ENCODE measurements at places on chromosomes 1 and 21. TPM values are rescaled to one million over a fixed set of nuclear protein-coding genes. Genes with fewer than 3 reads are reported as not detected.

GRCh38 chr1:92990828-92991227 is 29.6 kb upstream of the DIPK1A start:
- no peak for DNase-seq
- no peaks in the 10 kb centered on the region for H3K4me1 ChIP-seq
- H3K27me3 ChIP-seq: no peaks in the 10 kb centered on the region

GRCh38 chr1:51969038-51969705 is 21.3 kb downstream of the RAB3B start:
- no peak overlapping the region for H3K27ac ChIP-seq
- no peak for DNase-seq
- H3K4me3 ChIP-seq: no peak overlapping the region

DNA sequence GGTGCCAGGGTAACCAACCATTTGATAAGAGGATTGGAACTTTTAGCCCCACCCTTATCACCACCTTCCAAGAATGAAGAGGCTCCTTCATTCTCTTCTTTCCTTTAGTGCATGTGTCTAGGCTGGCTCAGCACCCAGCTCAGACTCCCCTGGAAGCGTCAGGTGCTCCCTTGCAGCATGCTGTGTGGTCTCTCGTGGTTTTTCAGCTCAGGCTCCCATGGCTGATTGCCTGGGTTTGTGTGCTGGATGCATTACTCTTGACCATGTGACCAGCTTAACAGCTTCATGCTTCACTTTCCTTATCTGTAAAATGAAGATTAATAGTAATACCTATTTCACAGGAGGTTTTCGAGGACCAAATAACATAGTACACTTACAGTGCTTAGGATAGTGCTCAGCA is 198.4 kb downstream of the HHAT start:
- H3K27ac ChIP-seq: no peak overlapping the region
- no peak overlapping the region for H3K4me3 ChIP-seq
- DNase-seq: no peak
- no peaks in the 10 kb centered on the region for H3K27me3 ChIP-seq

- H3K27me3 ChIP-seq: no peaks in the 10 kb centered on the region
- H3K4me1 ChIP-seq: peaks cover 4% of the 10 kb centered on the region
- DNase-seq: no peak
Measured at GRCh38 chr1:67771749-67772148, 61.5 kb downstream of the GNG12 start.

DNA sequence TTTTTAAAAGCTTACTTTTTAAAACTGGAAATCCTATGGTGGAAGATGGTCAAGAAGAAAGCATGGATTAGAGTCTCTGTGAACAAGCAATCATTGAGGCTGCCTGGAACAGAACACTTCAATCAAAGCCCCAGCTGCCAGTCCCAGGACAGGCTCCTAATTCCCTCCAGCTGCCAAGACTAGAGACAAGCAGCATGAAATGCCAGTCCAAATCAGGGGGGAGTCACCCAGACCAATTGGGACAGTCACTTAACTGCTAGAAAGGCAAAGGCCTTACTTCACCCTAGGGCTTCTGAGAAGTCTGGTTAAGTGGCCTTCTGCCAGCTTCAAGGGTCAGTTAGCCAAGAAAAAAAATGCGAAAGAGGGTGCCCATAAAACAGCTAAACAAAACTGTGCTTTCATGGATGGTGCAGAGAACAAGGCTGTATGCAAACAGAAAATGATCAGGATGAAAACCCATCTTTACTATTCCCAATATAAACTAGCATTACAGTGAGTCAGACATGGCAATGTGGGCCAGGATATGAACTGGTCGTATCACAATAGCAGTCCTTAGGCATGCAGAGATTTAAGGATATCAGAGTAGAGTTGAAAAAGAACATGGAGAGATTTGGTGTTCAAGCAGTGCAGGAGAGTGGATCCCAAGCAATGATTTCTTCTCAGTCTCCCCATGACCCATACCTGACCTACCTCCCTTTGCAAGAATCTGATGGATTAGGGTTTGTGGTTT is 31.0 kb upstream of the MAN1A2 start:
- H3K27me3 ChIP-seq: no peaks in the 10 kb centered on the region
- no peaks in the 10 kb centered on the region for H3K36me3 ChIP-seq

Gene ADAM30
- total RNA-seq: not detected
